Caco-2 (cell line): ENCODE measurements at places on chromosomes 11 and 22. TPM values are rescaled to one million over a fixed set of nuclear protein-coding genes. Genes with fewer than 3 reads are reported as not detected.

GRCh38 chr11:706957-707816 is 1.2 kb downstream of the EPS8L2 start:
- peak; percentile 87 for DNase-seq

GRCh38 chr11:115226556-115226955 is 277.7 kb downstream of the CADM1 start:
- DNase-seq = peak; percentile 80

- DNase-seq = no peak
Measured at GRCh38 chr11:110046775-110047380, 46.3 kb upstream of the ZC3H12C start.

DNA sequence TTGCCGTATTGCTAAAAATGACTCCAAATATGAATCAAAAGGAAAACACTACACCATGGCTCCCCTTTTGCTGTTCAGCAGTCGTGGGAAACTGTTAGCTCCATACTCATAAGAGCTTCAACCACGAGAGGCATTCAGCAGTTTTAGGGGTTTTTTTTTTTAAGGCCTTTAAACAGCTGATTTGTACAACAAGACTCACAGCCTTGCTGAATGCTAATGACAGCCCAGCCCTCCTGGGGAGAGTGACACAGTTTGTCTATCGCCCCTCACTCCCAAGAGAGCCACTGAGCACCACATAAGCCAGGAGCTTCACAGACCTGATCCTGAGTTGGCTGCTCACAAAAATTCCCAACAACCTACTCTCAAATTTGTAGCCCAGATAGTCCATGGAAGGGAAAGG is 32.4 kb downstream of the GALNT18 start:
- DNase-seq = no peak

DNA sequence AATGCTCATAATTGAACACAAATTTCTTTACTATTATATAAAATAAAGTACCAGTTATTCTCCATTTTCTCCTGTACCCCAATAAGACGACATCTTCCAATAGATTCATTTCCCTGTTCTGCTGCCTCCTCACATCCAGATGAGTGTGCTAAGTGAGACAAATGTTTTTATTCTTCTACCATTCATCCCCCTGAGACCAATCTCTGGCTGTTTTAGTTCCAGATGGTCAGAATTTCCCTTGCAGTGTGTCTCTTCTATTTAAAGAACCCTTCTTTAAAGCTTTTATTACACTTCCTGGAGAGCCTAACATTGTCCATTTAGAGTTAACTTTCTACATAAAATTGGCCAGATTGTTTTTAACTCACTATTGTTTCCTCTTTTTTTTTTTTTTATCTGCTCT is 41.2 kb upstream of the GLYATL1 start:
- DNase-seq = no peak

C11orf91 gene
- not detected in 2 replicates for total RNA-seq

MAPK8IP1 gene
- 8.2 and 8.5 TPM in 2 replicates for total RNA-seq

DNA sequence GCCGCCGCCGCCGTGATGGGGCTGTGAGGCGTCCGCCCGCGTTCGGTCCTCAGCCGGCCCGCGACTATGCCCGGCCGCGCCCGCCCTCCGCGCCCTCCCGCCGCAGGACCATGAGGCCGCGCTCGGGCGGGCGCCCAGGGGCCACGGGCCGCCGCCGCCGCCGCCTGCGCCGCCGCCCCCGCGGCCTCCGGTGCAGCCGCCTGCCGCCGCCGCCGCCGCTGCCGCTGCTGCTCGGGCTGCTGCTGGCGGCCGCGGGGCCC is 215 bp downstream of the ZNRF3 start:
- no peak for DNase-seq

- peak; percentile 26 for DNase-seq
Measured at GRCh38 chr22:35315855-35316745, 16.4 kb downstream of the TOM1 start.

DNA sequence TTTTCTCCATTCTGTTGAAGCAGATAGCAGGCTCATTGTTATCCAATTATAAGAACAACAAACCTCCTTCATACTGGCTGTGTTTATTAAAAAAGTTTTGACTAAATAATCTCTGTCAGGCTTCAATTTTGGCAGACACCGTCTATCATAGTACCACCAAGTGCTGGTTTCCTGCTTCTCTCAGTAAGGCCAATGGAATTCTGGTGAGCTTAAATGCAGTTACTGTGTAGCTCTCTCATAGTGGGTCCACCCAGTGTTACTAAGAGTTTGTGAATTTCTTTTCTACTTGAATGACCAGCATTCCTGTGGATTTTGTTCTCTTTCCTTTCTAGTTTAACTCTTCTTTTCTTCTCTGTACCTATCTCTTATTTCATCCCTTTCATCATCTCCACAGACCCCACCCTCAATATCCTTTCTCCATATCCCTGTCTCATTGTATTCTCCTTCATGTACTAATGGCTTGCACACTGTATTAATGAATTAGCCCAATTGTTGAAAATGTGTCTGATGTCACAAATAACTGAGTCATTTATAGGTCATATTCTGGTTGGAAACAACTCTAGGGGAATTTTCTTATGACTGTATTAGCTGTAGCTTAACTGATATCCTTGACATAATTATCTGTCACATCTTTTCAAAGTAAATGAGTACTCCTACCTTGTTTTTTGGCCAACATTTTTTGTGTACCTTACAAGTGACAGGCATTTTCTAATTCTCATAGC is 372.1 kb downstream of the FAT3 start:
- DNase-seq = no peak

KLHL35 gene
- total RNA-seq = 46.0 and 51.4 TPM in 2 replicates

GRCh38 chr11:122895563-122895962 is 13.0 kb downstream of the JHY start:
- DNase-seq = no peak

- DNase-seq = no peak
Measured at GRCh38 chr22:36211237-36211861, 9.7 kb upstream of the APOL4 start.

DNA sequence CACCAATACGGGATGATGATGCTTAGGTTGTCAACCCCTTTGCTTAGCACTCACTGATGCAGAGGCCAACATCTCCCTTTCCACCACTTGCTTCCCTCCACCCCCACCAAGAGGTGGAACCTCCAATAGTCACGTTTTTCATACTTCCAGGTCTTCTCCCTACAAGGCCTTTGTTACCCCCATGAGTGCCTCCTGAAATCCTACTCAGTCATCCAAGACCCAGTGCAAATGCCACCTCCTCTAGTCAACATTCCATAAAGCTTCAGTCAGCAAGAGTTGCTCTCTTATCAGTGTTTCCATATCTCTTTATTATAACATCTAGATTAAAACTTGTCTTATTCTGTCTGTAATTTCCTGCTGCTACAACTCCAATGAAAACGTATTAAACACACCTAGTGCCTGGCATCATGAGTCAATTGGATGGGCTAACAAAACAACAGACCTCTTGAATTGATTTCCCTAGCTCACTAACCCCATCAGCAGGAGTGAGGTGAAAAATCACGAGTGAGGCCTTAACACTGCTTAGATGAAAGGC is 370.7 kb upstream of the CCDC90B start:
- DNase-seq = no peak

RAG2 gene
- not detected in 2 replicates for total RNA-seq

TYR gene
- total RNA-seq = not detected in 2 replicates

DNA sequence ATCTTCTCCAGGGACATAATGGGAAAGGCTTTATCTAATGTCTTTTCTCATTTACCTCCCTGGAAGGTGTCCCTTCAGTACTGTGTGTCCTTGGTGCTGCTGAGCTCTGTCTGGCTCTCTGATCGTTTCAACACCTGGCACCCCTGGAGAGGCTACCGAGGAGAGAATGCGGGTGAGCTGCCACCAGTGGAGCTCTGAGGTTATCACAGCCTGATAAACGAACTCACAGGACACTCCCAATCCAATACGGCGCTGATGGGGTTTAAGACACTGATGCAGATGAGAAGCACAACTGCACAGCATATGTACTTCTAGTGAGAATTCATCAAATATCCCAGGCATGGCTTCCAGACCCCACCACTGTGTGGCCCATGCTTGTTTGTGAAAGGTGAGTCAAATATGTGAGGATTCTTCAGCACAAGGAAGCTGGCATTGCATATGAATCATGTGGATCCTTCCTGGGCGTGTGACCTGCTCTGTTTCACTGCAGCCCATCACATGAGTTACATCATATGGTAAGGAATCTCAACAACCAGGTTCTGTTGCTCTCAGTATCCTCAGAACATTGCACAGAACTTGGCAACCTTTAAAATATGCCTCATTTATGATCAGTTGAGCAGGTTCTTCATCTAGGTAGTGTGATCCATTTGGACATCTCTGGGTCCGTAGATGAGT is 34.8 kb upstream of the VWA5A start:
- no peak for DNase-seq

- DNase-seq = no peak
Measured at GRCh38 chr11:70302419-70302752, 31.9 kb downstream of the PPFIA1 start.

- no peak for DNase-seq
Measured at GRCh38 chr22:35330258-35330861, 30.7 kb downstream of the TOM1 start.

- DNase-seq = no peak
Measured at GRCh38 chr11:84594602-84595001, 1032.5 kb downstream of the DLG2 start.

DNA sequence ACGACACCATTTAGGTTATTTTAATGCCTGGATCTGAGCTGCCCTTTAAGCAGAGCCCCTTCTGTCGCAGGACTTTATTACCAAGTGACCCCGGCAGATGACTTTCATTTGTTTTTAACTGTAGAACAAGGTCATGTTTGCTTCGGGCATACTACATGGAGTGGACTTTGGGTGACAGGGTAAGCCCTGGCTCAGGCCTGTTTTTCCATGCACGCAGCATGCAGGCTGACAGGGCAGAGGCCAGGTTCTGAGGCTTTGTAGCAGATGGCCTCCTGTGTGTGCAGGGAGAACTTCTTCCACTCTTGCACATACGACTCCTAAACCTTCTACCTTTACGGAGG is 50.5 kb downstream of the SNX19 start:
- no peak for DNase-seq
